Activated CD8-positive, alpha-beta memory T cell treated with anti-CD3 and anti-CD28 coated beads, Interleukin-2, amount 10 ng/mL, durations not matched to agents 7 days and 5 days (primary cell): ENCODE measurements at places on chromosomes 12 and 14. TPM values are rescaled to one million over a fixed set of nuclear protein-coding genes. Genes with fewer than 3 reads are reported as not detected.

TAS2R30 gene
- 2.1 TPM for total RNA-seq

COQ5 gene
- total RNA-seq, result 26.4 TPM

CCDC197 gene
- not detected for total RNA-seq

BBOF1 gene
- total RNA-seq, result 1.1 TPM

FAM90A1 gene
- not detected for total RNA-seq

TMEM229B gene
- 5.1 TPM for total RNA-seq

GRCh38 chr12:24854908-24855307 is 94.0 kb downstream of the BCAT1 start:
- peaks cover 2% of the 10 kb centered on the region for H3K4me1 ChIP-seq
- no peak overlapping the region for H3K4me3 ChIP-seq
- peaks cover 9% of the 10 kb centered on the region for H3K36me3 ChIP-seq
- no peak overlapping the region for H3K27ac ChIP-seq
- H3K27me3 ChIP-seq, result no peaks in the 10 kb centered on the region
- no peak for DNase-seq

- peaks cover 57% of the 10 kb centered on the region for H3K27me3 ChIP-seq
- H3K4me3 ChIP-seq, result no peak within 1 kb of the TSS
- H3K4me1 ChIP-seq, result no peaks in the 10 kb centered on the region
- DNase-seq, result no peak
These were observed at the start of gene WSCD2 for GRCh38 chr12:108129017-108129812. Gene WSCD2 (plus strand): TSS chr12:108129288. CDS start chr12:108195833, 66,545 bp downstream.

GRCh38 chr12:121504505-121504904 is 76.3 kb downstream of the KDM2B start:
- no peaks in the 10 kb centered on the region for H3K27me3 ChIP-seq
- DNase-seq, result no peak
- H3K4me3 ChIP-seq, result no peak overlapping the region
- peaks cover 3% of the 10 kb centered on the region for H3K4me1 ChIP-seq
- H3K36me3 ChIP-seq, result no peaks in the 10 kb centered on the region

- no peak overlapping the region for H3K27ac ChIP-seq
- no peaks in the 10 kb centered on the region for H3K27me3 ChIP-seq
- no peak overlapping the region for H3K4me3 ChIP-seq
These were observed 114.8 kb downstream of the PLEKHA5 start for GRCh38 chr12:19244312-19244711.

DNA sequence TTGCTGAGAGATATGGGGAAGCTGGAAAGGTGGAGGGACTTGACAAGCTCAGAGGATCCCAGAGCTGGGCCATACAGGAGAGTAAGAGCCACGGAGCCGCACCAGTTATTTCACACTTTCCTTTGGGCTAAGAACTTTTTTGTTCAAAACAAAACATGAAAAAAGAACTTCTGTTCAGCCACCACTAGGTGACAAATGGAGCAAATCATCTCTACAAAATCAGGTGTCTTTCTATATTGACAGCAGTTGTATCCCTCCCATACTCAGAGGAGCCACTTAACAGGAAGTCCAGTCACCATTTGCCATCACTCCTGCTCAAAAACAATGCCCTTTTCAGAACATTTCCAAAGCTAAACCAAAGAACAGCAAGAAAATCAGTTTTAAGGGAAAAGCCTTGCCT is 70.3 kb upstream of the DBX2 start:
- no peak for DNase-seq
- no peak overlapping the region for H3K4me3 ChIP-seq
- no peaks in the 10 kb centered on the region for H3K36me3 ChIP-seq

DNA sequence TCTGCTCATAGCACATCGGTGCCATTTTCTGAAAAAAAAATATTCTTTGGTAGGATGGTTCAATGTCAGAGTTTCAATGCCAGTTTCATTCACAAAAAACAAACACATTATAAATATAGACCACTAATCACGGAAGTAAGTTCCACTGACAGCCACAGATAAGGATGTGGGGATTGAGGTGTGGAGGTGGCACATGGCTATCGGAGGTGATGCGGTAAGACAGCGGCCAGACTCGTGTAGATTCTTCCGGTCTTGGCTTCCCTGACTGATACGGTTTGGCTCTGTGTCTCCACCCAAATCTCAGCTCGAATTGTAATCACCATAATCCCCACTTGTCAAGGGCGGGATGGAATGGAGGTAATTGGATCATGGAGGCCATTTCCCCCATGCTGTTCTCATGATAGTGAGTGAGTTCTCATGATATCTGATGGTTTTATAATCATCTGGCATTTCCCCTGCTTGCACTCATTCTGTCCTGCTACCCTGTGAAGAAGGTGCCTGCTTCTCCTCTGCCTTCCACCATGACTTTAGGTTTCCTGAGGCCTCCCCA is 693.4 kb downstream of the VRK1 start:
- H3K27ac ChIP-seq, result no peak overlapping the region
- no peak for DNase-seq
- H3K4me1 ChIP-seq, result peaks cover 12% of the 10 kb centered on the region
- peaks cover 9% of the 10 kb centered on the region for H3K36me3 ChIP-seq
- H3K27me3 ChIP-seq, result no peaks in the 10 kb centered on the region

DNA sequence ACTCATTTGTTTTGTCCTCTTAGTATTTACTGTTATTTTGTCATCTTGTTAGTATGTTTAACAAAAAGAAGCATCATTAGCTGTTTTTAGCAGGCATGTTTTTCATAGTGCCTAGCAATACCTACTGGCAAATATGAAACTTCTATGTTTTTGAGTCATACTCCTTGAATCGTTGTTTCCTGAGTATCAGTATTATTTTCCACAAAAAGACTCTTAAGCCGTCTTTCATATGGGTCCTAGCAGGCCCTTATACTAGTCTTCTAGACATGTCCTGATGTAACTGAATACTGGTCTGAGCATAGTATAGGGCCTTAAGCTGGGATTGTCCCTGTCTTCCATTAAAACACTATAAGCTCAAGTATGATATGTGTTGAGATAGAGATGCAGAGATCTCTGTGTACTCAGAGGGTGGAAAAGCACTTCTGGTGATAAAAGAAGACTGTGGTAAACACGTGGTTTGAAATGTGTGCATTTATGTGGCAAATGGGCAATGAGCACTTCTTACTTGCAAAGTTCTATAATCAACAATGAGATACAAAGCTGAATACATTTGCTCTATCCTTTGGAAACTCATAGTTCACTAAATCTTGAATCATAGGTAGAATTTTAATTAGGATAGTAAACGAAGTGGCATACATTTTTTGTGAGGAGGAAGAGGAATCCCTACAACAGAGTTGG is 348.8 kb downstream of the PDZRN4 start:
- H3K27ac ChIP-seq, result no peak overlapping the region
- H3K4me1 ChIP-seq, result peaks cover 6% of the 10 kb centered on the region
- H3K27me3 ChIP-seq, result peaks cover 2% of the 10 kb centered on the region
- no peak overlapping the region for H3K4me3 ChIP-seq

- H3K36me3 ChIP-seq, result peaks cover 64% of the 10 kb centered on the region
- H3K4me3 ChIP-seq, result no peak overlapping the region
- peaks cover 77% of the 10 kb centered on the region for H3K4me1 ChIP-seq
- no peak overlapping the region for H3K27ac ChIP-seq
- DNase-seq, result no peak
- H3K27me3 ChIP-seq, result no peaks in the 10 kb centered on the region
These were observed 146.9 kb downstream of the PRKCH start for GRCh38 chr14:61468063-61468825.

DNA sequence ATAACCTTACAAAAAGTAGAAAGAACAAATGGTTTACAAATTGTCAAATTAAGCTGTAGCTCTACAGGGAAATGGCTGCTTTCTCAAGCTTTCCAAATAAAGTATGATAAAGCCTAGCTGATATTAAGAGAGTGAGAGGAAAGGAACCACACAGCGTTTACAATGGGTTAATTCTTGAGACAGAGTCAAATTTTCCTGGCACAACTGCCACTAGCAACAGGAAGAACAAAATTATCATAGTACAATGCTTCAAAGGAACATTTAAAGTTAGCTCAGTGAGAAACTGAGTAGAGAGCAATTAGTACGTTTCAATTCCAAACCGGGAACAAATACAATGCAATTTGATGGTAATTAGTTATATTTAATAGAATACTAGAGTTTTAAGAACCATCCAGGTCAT is 116.0 kb downstream of the PPP1R12A start:
- peaks cover 2% of the 10 kb centered on the region for H3K4me1 ChIP-seq
- H3K27ac ChIP-seq, result no peak overlapping the region
- no peaks in the 10 kb centered on the region for H3K27me3 ChIP-seq

- H3K36me3 ChIP-seq, result peaks cover 7% of the 10 kb centered on the region
- H3K27ac ChIP-seq, result no peak overlapping the region
- no peaks in the 10 kb centered on the region for H3K27me3 ChIP-seq
These were observed 16.4 kb upstream of the CNIH1 start for GRCh38 chr14:54457609-54457996.

DNA sequence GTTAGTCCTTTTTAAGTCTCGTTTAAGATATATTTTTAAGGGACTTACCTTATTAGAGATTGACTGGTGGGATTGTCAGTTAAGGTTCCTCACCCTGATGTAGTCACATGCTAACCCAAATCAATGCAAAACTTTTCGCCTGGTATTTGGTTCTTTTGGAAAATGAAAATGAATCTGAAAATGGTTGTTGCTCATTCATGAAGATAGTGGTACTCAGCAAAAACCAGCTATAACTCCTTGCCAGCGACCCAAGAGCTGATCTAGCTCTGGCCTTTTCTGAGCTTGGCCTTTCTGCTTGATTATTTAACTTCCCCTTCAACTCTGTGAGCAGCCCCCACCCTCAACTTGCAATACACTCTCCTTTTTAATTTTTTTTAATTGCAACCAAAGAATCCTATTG is 85.0 kb upstream of the GTF2A1 start:
- DNase-seq, result no peak
- H3K4me1 ChIP-seq, result peaks cover 21% of the 10 kb centered on the region
- peaks cover 13% of the 10 kb centered on the region for H3K27me3 ChIP-seq
- H3K27ac ChIP-seq, result no peak overlapping the region

DNA sequence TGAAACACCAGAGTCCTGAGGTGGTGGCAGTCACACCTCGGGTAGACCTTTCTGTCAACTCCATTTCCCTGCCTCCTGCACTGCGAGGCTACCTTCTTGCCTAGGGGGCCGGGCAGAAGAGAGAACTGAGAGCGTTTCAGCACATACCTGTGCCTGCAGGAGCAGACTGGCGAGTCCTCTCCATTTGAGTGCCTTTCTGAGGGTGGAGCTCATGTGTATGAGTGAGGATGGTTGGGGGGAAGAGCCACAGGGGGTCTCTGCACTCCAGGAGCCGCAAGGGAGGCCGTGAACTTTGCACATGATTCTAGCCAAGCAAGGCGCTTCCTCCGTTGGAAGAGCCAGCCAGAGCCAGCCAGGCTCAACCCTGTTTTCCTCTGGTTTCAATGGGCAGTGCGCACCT is 31.0 kb upstream of the CCND2 start:
- H3K27ac ChIP-seq, result no peak overlapping the region
- no peak for DNase-seq
- peaks cover 16% of the 10 kb centered on the region for H3K27me3 ChIP-seq
- peaks cover 29% of the 10 kb centered on the region for H3K36me3 ChIP-seq
- peaks cover 19% of the 10 kb centered on the region for H3K4me1 ChIP-seq

GRCh38 chr12:49519574-49519936 is 19.3 kb upstream of the KCNH3 start:
- DNase-seq, result no peak
- H3K27me3 ChIP-seq, result no peaks in the 10 kb centered on the region
- peaks cover 3% of the 10 kb centered on the region for H3K4me1 ChIP-seq
- no peak overlapping the region for H3K27ac ChIP-seq
- H3K36me3 ChIP-seq, result peaks cover 2% of the 10 kb centered on the region

DNA sequence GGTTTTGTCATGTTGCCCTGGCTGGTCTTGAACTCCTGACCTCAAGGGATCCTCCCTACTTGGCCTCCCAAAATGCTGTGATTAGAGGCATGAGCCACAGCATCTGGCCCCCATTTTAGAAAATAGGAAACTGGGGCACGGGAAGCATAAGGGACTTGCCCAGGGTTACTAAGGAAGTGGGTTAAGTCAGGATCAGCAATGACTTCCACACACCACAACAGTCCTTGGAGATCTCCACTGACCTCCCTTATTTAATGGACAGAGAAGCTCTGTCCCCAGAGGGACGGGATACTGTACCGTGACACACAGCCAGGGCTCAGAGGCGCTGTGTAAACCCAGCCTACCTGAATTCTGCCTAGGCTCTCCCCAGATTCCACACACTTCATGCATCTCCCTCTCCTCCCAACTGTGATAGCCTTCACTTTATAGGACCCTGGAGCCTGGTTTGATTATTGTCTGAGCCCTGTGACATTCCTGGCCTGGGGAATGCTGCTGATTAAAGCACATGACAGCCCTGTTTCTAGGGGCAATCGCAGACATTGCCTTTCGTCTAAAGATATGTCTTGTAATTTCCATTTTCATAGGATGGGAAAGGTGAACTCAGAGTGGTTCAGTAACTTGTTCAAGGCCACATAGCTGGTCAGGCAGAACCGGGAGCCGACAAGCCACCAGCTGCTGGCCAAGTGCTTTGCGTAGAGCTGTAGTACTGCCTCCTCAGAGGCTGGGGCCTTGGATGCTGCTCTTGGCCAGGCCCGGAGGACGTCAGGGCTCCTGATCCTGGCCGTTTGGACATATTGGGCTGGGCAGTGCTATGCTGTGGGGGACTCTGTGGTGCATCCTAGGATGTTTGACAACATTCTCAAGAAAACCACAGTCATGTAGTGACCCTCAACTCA is 20.8 kb downstream of the SERPINA1 start:
- no peaks in the 10 kb centered on the region for H3K4me1 ChIP-seq
- H3K4me3 ChIP-seq, result no peak overlapping the region
- no peaks in the 10 kb centered on the region for H3K27me3 ChIP-seq
- no peak for DNase-seq
- no peak overlapping the region for H3K27ac ChIP-seq
- no peaks in the 10 kb centered on the region for H3K36me3 ChIP-seq

- no peaks in the 10 kb centered on the region for H3K4me1 ChIP-seq
- no peaks in the 10 kb centered on the region for H3K36me3 ChIP-seq
- H3K27ac ChIP-seq, result no peak overlapping the region
- H3K27me3 ChIP-seq, result peaks cover 13% of the 10 kb centered on the region
These were observed 15.9 kb downstream of the DENND5B start for GRCh38 chr12:31574803-31575575.

DNA sequence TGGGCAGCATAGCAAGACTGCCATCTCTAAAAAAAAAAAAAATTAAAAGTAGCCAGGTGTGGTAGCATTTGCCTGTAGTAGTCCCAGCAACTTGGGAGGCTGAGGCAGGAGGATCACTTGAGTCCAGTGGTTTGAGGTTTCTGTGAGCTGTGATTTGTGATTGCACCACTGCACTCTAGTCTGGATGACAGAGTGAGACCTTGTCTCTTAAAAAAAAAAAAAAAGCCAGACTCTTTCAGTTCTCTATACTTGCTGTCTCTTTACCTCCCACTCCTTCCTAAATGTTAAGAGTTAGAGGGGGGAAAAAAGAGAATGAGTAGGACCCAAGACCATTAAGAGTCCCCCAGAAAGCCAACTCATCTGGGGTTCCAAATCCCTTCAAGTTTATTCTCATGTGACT is 17.8 kb downstream of the EIF2S1 start:
- H3K36me3 ChIP-seq, result peaks cover 54% of the 10 kb centered on the region
- H3K4me1 ChIP-seq, result peaks cover 15% of the 10 kb centered on the region
